Testis (tissue), 5 donors: ENCODE measurements at places on chromosomes 13 and 19.

DNA sequence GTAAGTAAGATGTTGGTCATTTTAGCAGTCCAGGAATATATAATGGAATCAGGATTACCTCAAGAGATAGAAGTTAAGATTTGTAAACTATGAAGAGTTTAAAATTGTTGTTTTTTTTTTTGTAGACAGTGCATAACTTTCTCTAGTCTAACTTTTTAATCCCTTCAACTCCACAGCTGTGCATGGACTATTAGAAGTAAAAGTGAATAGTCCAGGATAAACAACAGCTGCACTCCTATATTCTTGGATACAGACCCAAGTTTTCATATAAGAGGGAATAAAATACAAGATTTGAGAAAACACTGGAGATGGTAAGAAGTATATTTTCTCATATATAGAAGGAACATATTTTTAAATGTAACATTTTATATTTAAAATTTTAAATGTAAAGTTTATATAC is 1509.9 kb downstream of the SLITRK5 start:
- DNase-seq = no peak

- no peak for DNase-seq
These were observed 169.8 kb downstream of the ATP8A2 start for GRCh38 chr13:25541434-25542123.

GRCh38 chr13:59885076-59885475 is 278.7 kb downstream of the DIAPH3 start:
- no peak for DNase-seq

- no peak for DNase-seq
These were observed 5.5 kb upstream of the KCTD4 start for GRCh38 chr13:45206340-45206739.

GRCh38 chr13:82962397-82962796 is 919.9 kb downstream of the SLITRK1 start:
- no peak for DNase-seq

- DNase-seq = no peak
These were observed 14.9 kb downstream of the POP4 start for GRCh38 chr19:29620931-29621351.
